ENCODE measurements at places on chromosomes 3 and 15. TPM values are rescaled to one million over a fixed set of nuclear protein-coding genes. Genes with fewer than 3 reads are reported as not detected.

DUOX1 gene
- not detected for polyA plus RNA-seq

DNA sequence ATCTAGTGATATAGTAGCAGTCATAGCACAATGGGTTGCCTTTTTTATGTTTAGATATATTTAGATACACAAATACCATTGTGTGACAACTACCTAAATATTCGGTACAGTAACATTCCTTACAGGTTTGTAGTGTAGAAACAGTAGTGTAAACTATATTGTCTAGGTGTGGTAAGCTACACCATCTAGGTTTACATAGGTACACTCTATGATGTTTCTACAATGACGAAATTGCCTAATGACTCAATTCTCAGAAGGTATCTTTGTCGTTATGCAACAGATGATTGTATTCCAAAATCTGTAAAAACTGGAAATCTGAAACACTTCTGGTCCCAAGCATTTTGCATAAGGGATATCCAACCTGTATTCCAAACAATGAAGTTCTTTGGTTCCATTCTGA, 24.3 kb downstream of the PLOD2 start:
- peaks cover 6% of the 10 kb centered on the region for H3K4me1 ChIP-seq
- H3K4me3 ChIP-seq, result no peak overlapping the region
- no peaks in the 10 kb centered on the region for H3K36me3 ChIP-seq
- no peaks in the 10 kb centered on the region for H3K27me3 ChIP-seq
- no peak for DNase-seq

GRCh38 chr3:69729147-69729919, 9.9 kb upstream of the MITF start:
- H3K4me1 ChIP-seq, result no peaks in the 10 kb centered on the region
- H3K27me3 ChIP-seq, result peaks cover 2% of the 10 kb centered on the region
- no peak for DNase-seq
- H3K4me3 ChIP-seq, result no peak overlapping the region

GRCh38 chr3:52606373-52607085, 70.1 kb downstream of the UQCC5 start:
- DNase-seq, result peak; percentile 64
- H3K4me3 ChIP-seq, result no peak overlapping the region
- peaks cover 7% of the 10 kb centered on the region for H3K36me3 ChIP-seq
- H3K27me3 ChIP-seq, result no peaks in the 10 kb centered on the region
- H3K4me1 ChIP-seq, result no peaks in the 10 kb centered on the region

CFAP100 gene
- not detected for polyA plus RNA-seq

GRCh38 chr3:150599611-150600297, 3.4 kb upstream of the SELENOT start:
- H3K27me3 ChIP-seq, result no peaks in the 10 kb centered on the region
- peak; percentile 89 for DNase-seq
- no peak overlapping the region for H3K4me3 ChIP-seq
- no peaks in the 10 kb centered on the region for H3K36me3 ChIP-seq

SST gene
- polyA plus RNA-seq, result not detected

GRCh38 chr15:48478581-48478980, 147.4 kb downstream of the DUT start:
- no peaks in the 10 kb centered on the region for H3K27me3 ChIP-seq
- H3K27ac ChIP-seq, result no peak overlapping the region
- DNase-seq, result peak; percentile 68
